ENCODE measurements at places on chromosomes 12 and 14.

DNA sequence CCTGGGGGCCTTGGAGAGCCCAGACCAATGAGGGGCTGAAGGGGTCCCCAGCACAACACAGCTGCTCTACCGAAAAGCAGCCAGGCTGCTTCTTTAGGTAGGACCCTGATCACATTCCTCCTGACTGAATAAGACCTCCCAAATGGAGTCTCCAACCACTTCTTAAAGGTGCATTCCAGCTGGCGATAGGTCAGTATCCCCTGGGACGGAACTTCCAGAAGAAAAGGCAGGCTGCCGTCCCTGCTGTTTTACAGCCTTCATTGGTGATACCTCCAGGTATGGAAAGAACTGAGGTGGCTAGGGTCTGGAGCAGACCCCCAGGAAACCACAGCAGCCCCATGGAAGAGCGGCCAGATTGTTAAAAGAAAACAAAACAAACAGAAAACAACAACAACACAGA, 340.6 kb downstream of the BTG1 start:
- no peak for DNase-seq

DNA sequence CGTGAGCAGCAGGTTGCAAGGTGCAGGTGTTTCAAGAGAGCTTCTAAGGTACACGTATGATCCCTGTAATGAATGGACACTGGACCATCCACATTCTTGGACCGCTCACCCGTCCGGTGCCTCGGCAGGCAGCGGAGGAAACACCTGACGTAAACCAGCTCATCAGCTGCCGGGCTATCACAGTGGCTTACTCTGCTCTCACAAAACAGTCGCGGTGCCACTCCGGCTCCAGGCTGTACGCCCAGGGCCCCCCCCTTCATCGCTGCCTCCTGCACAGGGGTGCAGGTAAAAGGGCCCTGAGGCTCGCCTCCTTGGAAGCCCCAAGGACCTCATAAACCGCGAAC, 436 bp downstream of the VPS33A start:
- DNase-seq, result no peak

- DNase-seq, result no peak
Observed at GRCh38 chr12:91230841-91231240, 48.2 kb upstream of the DCN start.

GRCh38 chr12:109831365-109831764, 1.8 kb downstream of the TRPV4 start:
- DNase-seq, result no peak

DNA sequence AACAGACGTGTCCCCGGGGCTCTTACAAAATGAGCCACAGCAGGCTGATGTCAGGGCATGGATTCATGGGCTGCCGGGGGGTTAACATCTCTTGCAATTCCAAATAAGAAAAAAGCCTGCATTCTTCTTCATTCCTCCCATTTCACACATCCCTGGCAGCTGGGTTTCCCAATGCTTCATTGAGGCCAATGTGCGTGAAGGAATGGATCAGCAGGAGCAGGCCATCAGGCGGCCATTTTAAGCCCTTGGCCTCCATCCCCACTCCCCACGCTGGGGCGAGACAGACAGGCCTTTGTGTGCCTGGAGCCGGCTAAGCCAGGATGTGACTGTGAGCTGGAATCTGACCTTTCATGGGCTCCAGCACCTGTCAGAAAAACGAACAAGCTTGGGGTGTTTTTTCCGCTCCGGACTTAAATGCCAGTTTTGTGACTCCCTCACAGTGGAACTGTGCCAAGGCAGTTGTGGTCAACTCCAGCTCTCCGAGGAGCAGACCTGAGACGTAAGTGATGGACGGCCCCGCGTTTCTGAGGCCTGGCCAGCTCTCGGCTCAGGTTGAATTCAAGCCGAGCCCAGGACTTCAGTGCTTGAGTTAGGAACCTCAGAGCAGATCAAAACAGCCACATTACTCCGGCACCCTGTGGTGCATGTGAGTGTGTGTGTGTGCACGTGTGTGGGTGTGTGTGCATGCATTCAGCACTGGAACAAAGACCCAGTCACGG, 133.1 kb downstream of the TMEM30B start:
- no peak for DNase-seq

DNA sequence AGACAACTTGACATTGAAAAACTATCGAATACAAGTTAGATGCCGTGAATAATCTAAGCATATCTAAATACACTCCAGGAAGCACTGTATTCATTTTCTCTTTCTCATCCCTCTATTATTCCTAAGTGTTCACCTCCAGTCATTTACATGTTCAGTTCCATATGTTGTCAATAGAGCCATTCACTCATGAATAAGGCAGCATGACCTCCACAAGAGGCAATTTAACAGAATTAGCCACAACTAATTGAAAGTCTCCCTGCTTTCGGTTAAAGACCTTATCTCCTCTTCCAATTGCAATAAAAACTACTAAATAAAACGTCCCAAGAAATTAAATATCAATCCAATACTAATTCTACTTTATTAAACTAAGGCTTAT, 1.8 kb downstream of the LRIG3 start:
- DNase-seq, result no peak

- no peak for DNase-seq
Observed at GRCh38 chr14:52069307-52070050, 620 bp upstream of the NID2 start.

All from stimulated activated CD4-positive, alpha-beta T cell treated with anti-CD3 and anti-CD28 coated beads, Interleukin-12 subunit alpha, Interleukin-12 subunit beta, amount 100 ng/mL, for 24 hours (primary cell).